CD4-positive, CD25-positive, alpha-beta regulatory T cell (primary cell): ENCODE measurements at places on chromosomes 6 and 20.

GRCh38 chr6:43883847-43884651, 114.0 kb downstream of the VEGFA start:
- DNase-seq: no peak

- DNase-seq: no peak
Observed at GRCh38 chr6:157045831-157046454, 268.8 kb downstream of the ARID1B start.

- no peak for DNase-seq
Observed at GRCh38 chr20:41784209-41784958, 166.2 kb upstream of the CHD6 start.

- DNase-seq: no peak
Observed at GRCh38 chr20:4563031-4563430, 158.7 kb upstream of the PRND start.

DNA sequence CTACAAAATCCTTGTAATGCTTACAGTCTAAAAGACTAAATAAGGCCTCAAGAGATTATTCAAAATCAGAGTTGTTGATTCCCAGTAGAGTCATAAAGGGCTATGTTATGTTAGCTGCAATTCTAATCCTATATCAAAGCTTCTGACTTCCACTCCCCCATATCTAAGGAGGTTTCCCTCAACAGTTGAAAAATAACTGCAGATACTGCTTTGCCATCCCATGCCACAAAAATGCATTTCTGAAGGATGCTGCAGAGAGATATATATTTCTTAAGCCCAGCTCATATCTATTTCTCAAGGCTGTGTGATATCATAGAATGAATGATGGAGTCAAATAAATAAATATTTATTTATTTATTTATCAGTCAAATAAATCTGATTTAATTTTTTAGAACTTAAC, 332.3 kb downstream of the LAMA2 start:
- DNase-seq: no peak

- no peak for DNase-seq
Observed at GRCh38 chr20:31739550-31739977, 474 bp downstream of the TPX2 start.

GRCh38 chr20:26208296-26209091, 511.8 kb upstream of the ZNF337 start:
- peak; percentile 37 for DNase-seq

DNA sequence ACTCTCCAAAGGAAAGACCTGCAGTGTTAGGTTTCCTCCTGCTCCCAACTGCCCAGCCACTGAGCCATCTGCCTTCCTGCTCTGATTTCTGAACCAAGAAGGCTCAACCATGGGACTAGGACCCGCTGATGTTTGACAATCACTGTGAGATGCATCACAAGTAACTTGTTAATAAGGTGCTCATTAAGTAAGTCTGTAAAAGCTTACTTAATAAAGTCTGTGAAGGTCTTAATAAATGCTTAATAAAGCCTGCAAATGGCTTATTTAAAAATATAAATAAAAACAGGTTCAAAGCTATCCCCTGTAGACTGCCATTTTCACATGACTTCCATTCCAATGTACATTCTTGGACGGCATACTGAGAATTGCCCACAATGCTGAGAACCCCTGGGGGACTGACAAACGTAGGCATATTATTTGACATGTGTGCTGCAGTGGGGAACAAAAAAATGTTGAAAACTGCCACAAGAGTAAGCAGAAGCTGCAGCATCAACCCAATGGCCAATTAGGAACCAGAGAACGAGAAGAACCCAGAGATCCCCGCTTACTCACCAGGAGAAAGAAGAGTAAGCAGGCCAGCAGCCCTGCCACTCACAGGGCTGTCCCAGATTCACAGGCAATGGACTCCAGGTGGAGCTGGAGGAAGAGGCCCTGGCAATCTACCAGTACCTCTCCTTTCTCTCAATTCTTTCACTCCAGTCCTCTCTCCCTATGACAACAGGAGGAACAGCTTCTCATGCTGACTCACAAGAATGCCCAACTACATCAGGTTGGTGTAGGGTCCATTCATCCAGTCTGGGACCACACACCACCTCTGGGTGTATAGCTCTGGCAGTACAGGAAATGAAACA, 19.5 kb downstream of the KIF13A start:
- no peak for DNase-seq

- no peak for DNase-seq
Observed at GRCh38 chr6:52731719-52732118, 31.6 kb downstream of the GSTA2 start.

DNA sequence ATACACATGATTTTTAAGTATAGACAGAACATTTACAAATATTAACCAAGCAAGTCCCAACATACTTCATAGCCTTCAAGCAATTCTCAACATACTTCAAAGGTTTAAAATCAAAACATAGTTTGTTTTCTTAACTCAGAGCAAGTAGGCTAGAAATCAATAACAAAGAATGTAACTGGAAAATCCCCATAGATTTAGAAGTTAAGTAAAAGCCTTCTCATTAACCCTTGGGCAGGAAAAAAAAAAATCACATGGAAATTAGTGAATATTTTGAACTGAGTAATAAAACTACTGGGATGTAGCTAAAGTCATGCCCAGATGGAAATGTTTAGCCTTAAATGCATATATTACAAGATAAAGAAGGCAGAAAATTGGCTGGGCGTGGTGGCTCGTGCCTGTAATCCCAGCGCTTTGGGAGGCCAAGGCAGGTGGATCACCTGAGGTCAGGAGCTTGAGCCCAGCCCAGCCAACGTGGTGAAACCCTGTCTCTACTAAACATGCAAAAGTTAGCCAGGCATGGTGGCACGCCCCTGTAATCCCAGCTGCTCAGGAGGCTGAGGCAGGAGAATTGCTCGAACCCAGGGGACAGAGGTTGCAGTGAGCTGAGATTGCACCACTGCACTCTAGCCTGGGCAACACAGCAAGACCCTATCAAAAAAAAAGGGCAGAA, 316.1 kb downstream of the TAF4 start:
- DNase-seq: no peak
